GM04503 (cell line): ENCODE measurements at places on chromosomes 2 and 18.

- DNase-seq, result no peak
Measured at GRCh38 chr2:238090887-238091286, 9.3 kb upstream of the ESPNL start.

GRCh38 chr18:3874581-3874980, 424.6 kb downstream of the TGIF1 start:
- no peak for DNase-seq

DNA sequence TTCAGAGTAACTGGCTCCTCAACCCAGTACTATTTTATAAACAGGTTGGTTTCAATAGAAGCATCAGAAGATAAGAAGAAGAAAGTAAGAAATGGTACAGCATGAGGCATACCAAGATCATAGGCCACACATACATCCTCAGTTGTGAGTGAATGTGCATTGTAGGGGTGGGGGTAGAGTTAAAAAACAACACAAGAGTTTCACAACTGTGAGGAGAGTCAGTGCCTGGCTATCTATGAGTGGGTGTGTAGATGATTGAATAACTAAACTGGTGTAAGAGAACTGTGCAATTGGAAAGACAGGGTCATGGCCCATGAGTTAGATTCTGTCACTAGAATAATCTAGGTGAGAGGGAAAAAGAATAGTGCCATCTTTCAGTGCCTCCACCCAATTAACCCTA, 748.2 kb upstream of the ACVR2A start:
- no peak for DNase-seq

DNA sequence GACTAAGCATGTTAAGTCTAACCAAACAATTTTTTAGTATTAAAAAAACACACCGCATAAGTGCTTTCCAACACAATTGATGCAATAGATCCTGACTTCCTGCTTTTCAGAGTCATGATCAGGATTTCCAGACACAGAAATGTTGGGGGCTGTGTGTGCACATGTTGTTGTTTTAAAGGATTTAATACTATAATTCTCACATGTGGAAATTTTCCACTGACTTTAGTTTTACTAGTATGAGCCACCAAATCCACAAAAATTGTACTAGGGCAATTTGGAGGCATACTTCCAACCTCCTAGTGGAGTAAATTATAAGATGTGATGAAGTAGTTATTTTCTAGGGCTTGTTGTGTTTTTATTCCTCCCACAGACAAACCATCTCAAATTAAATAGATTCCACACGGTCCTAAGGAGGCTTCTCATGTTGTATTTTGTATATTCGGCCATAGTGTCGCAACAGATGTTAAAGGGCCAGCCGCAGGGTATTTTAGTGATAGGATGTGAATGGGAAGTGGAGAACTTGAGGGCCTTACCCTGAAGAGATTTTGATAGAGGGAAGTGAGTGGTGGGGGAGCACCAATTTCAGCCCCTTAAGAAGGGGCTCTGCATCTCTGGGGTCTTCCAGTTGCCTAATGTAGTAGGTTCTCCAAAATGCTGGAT, 108.9 kb upstream of the KLF7 start:
- no peak for DNase-seq

GRCh38 chr2:120934574-120935338, 199.1 kb downstream of the GLI2 start:
- peak; percentile 81 for DNase-seq

- DNase-seq, result no peak
Measured at GRCh38 chr2:41828052-41828643, 219.7 kb upstream of the PKDCC start.

- peak; percentile 50 for DNase-seq
Measured at GRCh38 chr2:237600205-237600846, 9.8 kb upstream of the RAB17 start.

DNA sequence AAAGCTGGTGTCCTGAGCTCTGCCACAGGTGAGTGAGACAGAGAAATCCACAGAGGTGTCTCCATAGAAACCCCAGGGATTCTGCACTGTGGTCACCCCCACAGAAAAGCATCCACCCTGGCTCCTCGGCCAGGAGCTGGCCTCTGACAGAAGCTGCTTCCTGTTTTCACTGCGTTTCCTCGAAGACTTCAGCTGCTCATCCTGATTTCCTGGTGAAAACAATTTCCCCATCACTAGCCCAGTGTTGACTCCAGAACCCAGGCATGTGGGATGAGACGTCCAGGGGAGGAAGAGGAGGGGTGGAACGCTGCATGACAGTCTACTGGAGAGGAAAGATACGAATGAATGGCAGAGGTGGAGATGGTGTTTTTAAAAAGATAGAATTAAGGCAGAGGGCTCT, 60.3 kb upstream of the GPR45 start:
- DNase-seq, result no peak

GRCh38 chr18:76232010-76232409, 263.0 kb downstream of the ZNF516 start:
- no peak for DNase-seq

GRCh38 chr18:76266236-76266991, 228.6 kb downstream of the ZNF516 start:
- DNase-seq, result no peak

GRCh38 chr2:215526341-215526740, 90.5 kb upstream of the FN1 start:
- no peak for DNase-seq

DNA sequence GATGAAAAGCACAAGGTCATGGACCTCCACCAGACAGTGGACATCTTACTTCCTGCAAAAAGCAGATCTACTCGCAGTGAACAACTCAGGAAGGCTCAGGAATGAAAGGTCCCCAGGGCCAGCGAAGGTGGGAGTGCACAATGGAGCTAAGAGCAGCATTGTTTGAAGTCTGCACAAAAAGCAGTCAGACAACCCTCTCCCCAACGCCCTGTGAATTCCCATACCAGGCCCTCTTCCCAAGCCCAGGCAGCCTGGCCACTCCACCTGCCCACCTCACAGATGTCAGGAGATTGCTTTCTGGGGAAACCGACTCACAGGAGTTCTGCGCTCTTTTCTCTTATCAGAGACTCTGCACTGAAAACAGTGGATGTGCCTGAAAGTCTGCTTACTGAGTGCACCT, 34.8 kb downstream of the ST8SIA5 start:
- DNase-seq, result no peak

DNA sequence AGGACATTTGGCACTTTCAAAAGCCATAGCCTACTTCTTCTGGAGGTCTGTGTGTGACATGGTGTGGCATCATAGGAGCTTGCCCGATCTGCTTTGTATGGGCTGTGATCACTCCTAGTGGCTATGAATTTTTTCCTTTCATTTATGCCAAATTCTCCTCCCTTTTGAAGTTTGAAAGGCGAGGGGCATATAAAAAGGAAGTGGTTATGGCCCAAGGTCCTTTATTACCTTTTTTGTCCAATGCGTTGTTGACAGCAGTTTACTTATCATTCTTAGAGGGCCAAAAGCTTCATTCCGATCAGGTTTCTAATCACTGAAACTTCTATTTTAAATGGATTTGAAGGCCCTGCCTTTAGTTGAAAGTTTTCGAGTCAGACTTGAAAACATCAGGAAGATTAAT, 224.3 kb upstream of the FOSL2 start:
- DNase-seq, result no peak

GRCh38 chr2:10241641-10242430, 60.9 kb upstream of the HPCAL1 start:
- DNase-seq, result no peak

DNA sequence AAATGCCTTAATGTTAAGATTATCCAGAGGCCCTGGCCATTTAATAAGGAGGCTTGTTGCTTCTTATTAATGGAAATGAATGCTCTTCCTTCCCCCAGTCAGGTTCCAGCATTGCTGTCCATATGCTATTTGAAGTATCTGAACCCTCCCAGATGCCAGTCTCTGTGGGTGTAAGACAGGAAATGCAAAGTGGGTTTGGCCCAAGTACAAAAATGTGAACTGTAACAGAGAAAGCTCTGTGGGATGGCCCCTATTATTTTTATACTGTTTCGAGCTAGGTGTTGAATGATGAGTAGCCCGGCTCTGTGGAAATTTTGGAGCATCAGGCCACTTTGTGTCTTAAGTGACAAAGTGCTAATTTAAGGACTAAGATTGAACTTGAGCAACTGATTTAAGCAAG, 141.0 kb downstream of the UXS1 start:
- DNase-seq, result peak; percentile 37

- no peak for DNase-seq
Measured at GRCh38 chr2:172062402-172063004, 22.8 kb upstream of the DLX1 start.

DNA sequence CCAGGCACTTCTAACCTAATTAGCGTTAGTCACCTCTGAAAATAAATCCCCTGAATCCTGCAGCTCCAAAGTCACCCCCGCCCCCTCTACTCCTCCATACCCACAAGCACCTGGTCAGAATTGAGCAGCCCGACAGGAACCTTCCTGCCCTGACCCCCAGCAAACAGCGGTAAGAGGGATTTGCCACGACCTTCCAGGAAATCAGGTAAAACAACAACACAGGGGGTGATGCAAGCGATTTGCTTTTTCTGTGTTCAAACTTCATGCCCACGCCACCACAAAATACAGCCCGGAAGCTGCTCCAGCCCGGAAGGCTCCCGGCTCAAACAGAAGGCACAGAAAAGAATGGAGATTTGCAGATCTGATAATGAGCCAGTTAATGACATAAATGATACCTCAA, 367.1 kb downstream of the GPD2 start:
- no peak for DNase-seq

DNA sequence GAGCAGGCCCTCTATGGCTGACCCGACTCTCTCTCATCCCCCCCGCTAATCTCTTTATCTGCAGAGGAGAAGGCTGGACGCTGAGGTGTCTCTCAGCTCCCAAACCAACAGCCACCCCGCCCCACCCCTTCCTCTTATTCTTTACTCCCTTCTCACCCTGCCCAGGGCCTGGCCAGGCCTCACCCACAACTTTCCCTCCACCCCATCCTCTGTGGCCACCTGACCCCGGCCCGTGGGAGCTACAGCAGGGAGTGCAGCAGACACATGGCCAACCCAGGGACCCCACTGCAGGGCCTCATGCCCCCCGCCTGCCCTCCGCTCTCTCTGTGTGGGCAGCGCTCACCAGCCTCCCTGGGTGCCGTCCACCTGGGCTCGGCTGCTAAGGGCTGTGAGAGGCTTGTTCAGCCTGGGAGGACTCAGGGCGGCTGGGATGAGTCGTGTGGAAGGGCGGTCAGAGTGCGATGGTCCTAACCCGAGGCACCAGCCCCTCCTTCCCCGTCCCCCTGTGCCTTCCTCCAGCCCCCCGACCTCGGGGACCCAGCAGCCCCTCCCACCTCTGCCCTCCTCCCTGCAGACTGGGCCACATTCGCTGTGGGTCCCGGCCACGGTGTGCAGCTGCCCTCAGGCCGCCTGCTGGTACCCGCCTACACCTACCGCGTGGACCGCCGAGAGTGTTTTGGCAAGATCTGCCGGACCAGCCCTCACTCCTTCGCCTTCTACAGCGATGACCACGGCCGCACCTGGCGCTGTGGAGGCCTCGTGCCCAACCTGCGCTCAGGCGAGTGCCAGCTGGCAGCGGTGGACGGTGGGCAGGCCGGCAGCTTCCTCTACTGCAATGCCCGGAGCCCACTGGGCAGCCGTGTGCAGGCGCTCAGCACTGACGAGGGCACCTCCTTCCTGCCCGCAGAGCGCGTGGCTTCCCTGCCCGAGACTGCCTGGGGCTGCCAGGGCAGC, 6.8 kb downstream of the NEU4 start:
- DNase-seq, result no peak

DNA sequence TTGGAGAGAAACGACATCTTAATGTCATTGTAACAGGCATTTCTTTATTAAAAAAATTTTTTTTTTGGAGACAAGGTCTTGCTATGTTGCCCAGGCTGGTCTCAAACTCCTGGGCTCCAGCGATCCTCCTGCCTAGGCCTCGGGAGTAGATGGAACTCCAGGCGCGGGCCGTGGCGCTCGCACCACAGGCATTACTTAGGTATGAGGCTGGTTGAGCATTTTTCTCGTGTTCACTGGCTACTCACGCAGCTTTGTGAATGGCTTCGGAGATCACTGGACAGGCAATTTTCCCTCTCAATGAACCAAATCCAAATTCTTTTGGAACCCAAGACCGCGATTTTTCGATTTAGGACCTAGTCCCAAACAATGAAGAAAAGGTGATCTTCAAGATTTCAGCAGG, 795 bp upstream of the TCF7L1 start:
- DNase-seq, result no peak

DNA sequence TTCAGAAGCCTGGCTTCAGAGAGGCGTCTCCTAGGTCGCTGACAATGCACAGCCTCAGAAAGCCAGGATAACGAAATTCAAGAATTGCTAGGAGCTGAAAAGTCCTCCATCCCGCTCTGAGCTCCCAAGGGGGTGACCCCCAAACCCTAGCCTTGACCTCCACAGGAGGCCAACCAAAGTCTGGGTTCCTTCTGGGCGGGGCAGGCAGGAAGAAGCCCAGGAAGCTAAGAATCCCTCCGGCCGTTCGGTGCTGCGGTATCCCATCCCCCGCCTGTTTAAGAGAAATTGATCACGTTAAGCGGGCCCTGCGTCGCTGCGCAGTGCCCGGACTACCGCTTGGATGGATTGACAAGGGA, 2.5 kb upstream of the OSR1 start:
- no peak for DNase-seq

GRCh38 chr2:231687961-231688360, 20.4 kb upstream of the PTMA start:
- DNase-seq, result no peak

DNA sequence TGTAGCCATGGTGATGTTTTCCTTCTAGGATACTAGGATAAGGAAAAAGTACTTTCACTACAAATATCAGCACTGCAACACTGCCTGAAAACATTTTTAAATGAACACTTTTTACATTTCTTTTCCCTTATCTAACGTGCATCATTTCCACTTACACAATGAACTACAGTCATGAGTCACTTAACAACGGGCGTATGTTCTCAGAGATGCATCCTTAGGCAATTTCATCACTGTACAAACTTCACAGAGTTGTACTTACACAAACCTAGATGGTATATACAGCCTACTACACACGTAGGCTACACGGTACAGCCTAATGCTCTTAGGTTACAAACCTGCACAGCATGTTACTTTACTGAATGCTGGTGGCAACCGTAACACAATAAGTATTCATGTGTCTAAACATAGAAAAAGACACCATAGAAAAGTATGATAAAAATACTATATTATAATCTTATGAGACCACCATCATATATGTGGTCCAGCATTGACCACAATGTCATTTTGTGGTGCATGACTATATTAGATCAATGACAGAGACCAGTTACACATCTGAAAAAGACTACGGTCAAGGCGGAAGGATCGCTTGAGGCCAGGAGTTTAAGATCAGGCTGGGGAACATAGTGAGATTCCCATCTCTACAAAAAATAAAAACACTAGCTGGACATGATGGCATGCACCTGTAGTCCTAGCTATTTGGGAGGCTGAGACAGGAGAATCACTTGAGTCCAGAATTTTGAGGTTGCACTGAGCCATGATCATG, 39.8 kb downstream of the WDR33 start:
- DNase-seq, result peak; percentile 69

GRCh38 chr18:31049189-31049588, 6.6 kb upstream of the DSC3 start:
- DNase-seq, result no peak
